Foreskin keratinocyte (primary cell): ENCODE measurements at places on chromosomes 6 and 20.

DNA sequence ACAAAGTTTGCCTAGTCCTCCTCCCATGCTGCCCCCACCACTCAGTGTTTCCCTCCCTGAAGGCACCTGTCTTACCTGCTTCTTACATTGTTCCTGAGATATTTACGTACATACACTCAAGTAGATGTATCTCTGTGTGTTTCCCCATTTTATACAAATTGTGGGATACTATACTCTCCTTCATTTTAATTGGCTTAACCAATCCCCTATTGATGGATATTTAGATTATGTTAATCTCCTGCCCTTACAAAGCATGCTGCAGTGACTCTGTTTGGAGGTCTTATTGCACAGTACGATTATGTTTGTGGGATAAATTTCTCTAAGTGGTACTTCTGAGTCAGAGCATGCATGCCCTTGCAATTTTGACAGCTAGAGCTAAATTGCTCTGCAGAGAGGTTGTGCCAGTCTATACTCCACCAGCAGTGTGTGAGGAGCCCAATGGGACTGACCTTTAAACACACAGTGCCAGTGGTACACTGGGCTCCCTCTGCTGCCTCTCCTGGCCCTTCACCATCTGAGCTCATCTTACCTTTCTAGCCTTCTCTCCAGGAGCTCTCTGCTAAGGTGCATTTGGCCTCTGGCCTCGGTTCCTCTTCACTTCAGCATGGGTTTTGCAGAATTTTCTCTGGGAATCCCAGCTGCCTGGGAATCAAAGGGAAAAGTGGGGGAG lies 57.4 kb downstream of the LYRM2 start:
- no peak for DNase-seq

DNA sequence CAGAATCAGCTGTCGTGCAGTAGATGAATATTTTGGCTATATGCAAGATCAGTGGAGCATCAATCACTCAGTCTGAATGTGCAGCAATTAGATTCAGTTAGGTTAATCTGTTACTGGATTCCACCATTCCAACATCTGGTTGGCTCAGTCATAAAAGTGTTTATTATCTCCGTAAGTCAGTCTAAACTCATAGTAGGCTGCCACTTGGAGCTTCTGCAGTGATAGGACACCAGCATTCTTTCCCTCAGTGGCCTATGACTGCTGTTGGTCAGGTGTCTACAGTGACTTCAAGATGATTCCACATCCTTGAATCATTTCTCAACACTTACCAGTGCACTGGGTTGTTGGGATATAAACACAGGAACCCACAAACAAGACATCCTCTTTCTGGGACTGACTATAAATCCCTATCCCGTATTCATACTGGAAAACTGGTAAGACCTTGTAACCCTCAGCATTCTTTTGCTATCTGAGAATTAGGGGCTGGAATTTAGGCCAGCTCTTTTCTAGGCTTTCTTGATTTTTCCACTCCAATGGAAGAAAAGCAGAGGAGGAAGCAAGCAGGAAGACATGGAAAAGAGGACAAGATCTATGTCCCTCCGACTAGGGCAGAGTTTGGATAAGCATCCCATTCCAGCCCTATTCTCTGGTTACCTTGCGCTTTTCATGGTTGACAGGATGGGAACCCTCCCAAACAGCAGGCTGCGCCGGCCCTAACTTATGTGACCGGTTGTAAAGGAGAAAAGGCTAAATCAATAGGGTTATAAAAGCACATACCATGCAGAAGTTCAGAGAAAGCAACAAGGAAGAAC lies 919.6 kb downstream of the KIF16B start:
- DNase-seq, result no peak

GRCh38 chr20:24815196-24815815 lies 133.8 kb upstream of the CST7 start:
- no peak for DNase-seq

DNA sequence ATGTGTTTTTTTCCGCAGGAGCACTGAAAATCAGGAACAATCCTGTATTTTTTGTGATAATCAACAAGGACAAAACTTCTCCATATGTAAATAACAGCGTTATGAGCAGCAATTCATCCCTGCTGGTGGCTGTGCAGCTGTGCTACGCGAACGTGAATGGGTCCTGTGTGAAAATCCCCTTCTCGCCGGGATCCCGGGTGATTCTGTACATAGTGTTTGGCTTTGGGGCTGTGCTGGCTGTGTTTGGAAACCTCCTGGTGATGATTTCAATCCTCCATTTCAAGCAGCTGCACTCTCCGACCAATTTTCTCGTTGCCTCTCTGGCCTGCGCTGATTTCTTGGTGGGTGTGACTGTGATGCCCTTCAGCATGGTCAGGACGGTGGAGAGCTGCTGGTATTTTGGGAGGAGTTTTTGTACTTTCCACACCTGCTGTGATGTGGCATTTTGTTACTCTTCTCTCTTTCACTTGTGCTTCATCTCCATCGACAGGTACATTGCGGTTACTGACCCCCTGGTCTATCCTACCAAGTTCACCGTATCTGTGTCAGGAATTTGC lies at the start of gene TAAR6:
TSS of gene TAAR6 (plus strand) at position 102 of the 557 bp plus-strand sequence. CDS start at position 102, 0 bp downstream.
- DNase-seq, result no peak

GRCh38 chr20:49570161-49570827 lies 2.4 kb upstream of the PTGIS start:
- DNase-seq, result no peak

DNA sequence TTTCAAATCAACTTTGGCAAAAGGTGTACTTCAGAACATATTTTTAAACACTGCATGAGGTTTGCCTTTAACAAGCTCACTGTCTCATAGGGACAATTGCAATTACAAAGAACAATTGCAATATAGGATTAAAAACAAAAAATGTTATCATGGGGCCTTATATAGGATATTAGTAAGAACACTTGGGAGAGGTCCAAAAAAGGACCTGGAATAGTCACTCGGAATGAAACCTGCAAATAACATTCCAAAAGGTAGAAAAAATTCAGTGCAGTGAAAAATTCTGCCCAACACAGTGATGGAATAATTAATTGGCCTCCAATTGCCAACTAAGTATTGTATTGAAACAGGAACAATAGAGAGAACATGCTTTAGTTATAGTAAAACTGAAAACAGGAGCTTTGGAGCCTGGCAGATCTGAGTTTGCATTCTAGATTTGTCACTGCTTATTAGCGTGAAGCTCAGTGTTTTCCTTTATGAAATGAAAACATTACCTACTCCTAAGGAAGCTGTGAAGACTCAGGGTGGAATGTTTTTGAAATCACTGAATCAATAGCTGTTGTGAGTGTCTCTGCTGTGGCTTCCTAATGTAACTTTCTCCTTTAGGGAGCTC lies 172.6 kb upstream of the BMP5 start:
- DNase-seq, result no peak

- DNase-seq, result no peak
These were observed 395.1 kb upstream of the CNR1 start for GRCh38 chr6:88561034-88561953.

- DNase-seq, result no peak
These were observed 139.5 kb upstream of the RNF217 start for GRCh38 chr6:124822721-124823120.

DNA sequence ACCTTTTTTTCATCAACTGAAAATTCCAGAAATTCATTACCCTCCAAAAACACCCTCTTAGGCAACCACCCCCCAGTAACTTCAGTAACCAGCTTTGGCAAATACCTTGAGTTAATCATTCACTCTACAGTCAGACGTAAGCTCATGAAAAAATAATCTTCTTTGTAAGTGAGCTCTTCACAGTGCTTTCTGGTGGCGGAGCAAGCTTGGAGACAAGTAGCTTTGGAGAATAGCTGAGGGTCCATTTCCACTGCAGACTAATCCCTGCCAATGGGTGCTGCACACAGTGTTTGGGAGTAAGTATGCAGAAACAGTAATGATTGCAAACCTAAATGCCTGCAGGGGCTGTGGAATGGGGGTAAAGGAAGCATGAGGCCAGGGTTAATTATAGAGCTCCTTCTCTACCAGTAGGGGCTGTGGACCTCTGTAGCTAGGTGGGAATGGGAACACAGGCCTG lies 56.8 kb upstream of the HINT3 start:
- DNase-seq, result no peak

DNA sequence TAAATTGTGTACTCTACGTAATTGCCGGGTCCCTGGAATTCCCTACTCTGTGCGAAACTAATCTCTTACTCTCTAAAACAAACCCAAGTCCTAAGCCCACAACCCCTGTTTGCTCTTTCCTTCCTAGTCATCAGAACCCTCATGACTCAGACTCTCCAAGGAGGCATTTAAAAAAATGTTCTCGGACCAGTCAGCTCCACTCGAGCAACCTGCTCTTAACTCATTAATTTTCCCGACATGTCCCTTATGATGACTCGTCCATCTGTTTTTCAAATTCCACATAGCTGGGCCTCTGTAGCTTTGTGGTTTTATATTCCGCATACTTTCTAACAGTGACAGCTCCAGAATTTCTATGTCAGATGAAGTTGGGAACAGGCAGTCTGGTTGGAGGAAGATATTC lies 2.6 kb upstream of the MUC22 start:
- DNase-seq, result peak; percentile 89

GRCh38 chr6:158706369-158706982 lies 56.6 kb downstream of the SYTL3 start:
- peak; percentile 22 for DNase-seq

DNA sequence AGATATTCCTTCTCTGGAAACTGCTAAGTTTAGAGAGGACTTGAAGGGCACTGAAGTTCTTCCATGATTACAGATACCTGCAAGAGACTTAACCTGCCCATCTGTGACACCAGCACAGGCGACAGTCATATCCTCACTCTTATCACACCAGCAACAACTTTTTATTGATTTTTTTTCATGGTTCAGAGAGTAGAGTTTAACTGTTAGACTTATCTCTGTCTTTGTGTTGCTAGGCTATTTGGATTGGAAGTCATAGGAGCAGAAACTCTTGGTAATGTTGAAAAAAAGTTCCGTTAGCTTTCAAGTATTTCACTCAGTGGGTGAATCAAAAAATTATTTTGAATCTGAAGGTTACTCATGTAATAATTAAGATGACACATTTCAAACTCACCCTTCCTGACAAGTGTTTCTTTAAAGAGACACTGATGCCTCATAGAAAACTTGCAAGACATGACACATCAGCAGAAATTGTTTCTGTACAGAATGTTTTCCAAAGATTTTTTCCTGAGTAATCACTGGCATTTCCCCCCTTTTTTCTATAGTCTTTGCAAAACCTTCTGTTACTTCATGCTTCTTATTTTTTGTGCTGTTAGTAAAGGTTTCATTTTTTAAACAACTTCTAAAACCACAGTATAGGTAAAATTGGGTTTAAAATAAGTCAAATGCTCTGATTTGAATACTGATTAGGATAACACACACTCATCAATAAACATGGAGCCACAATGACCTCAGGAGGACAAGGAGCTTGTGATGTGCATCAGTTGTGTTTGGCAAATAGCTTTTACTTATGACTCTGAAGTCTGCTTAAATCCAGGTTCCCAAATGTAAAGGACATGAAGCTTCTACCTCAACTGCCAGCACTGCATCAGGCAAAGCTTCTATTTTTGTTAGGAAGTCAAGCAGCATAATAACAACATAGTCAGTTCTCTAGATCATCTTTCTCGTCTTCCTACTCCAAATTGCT lies 252.9 kb upstream of the MAN1A1 start:
- peak; percentile 89 for DNase-seq

- no peak for DNase-seq
These were observed 5.8 kb downstream of the FAM83D start for GRCh38 chr20:38931984-38932383.

DNA sequence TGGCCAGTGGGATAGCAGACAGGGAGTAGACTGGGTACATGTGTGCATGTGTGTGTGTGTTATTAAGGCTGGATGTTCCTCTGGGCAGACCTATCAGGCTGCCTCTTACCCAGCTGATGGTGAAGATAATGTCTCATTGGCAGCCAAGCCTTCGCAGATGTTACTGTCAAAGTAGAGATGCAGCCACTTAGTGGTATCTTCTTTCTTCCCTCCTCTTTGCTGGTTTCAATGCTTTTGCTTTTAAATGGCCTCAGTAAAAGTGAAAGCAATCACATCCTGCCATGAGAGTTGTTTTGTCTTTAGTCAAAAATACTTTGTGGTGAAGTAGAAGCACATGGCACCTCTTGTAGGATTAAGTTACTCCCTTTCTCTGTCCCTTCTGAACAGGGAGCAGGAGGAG lies 57.5 kb downstream of the SNRNP48 start:
- DNase-seq, result no peak

- no peak for DNase-seq
These were observed 82.5 kb downstream of the POPDC3 start for GRCh38 chr6:105097288-105097687.

- DNase-seq, result peak; percentile 26
These were observed 129.1 kb upstream of the SPACA1 start for GRCh38 chr6:87918461-87918941.

GRCh38 chr6:127938701-127939100 lies 37.8 kb upstream of the THEMIS start:
- DNase-seq, result no peak

DNA sequence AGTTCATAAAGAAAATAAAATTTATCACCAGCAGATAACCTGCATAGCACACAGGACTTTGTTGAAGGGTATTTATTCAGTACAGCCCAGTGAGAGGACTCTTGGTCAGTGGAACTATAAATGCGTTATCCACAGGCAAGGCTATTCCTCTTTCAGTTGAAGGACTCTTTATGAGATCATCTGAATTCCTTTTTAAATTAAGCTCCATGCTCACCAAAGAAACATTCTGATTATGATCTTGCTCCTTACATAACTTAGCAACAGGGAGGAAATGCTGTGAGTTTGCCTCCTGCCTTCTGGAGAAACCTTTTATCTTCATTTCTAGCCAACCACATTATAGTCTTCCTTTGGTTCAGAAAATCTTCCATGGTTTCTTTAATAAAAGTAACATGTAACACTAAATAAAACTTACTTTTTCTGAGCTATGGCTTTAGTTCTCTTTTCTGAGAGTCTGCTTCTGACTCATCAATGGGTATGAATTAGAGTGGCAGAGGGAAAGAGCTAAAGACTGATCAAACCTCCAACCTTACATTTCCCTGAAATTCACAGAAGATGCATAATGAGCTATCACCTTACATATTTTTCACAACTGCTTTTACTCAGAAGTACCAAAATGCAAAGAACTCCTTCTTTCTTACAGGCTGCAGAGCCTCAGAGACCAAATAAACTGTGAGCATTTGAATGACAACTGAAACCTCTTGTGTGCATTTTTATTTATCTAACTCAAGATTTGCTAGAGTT lies 267.2 kb downstream of the ADGRG6 start:
- DNase-seq, result no peak

- DNase-seq, result peak; percentile 77
These were observed at the start of gene ZBTB12 for GRCh38 chr6:31901953-31902643. Gene ZBTB12, minus strand, starts transcription at chr6:31902086. Its CDS starts 781 bp downstream, at chr6:31901305.
